NCI-H526 (cell line): ENCODE measurements at places on chromosomes 13 and 19.

DNA sequence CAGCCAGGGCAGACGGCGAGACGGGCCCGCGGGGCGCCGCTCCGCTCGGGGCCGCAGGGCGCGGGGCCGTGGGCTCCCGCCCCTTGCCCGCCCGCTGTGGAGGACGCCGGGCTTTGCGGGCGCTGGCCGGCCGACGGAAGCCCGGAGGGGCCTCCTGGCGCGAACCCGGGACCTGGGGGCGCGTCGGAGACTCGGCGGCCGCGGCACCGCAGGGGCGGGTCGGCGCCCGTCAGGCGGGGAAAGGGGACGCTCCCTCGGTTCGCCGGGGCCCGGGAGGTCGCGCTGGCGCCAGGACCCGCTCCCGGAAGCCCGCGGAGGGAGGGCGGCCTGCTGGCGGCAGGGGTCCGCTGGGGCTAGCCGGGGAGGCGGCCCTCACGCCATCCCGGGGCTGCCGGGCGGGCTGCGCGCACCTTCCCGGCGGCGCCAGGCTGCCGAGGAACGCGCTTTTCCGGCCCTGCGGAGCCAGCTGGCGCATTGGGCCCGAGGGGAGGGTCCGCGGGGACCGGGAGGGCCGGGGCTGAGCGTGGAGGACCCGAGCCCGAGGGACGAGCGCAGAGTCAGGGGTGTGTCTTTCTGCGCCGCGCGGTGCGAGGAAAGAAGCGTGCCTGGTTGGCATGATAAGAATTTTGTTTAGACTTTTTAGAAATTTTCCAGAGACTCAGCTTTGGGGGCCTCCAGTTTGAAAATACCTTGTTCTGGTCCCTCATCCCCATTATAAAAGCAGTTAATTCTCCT is 511 bp downstream of the GARRE1 start:
- peak; percentile 33 for DNase-seq

DNA sequence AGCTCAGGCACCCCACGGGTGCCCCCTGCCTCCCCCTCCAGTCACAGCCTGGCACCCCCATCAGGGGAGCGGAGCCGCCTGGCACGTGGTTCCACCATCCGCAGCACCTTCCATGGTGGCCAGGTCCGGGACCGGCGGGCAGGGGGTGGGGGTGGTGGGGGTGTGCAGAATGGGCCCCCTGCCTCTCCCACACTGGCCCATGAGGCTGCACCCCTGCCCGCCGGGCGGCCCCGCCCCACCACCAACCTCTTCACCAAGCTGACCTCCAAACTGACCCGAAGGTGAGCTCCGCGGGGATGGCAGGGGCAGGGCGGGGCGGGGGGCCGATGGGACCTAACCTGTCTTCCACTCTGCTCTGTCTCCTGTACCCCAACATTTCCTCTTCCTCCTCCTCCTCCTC is 25.0 kb downstream of the CKM start:
- DNase-seq: no peak

DNA sequence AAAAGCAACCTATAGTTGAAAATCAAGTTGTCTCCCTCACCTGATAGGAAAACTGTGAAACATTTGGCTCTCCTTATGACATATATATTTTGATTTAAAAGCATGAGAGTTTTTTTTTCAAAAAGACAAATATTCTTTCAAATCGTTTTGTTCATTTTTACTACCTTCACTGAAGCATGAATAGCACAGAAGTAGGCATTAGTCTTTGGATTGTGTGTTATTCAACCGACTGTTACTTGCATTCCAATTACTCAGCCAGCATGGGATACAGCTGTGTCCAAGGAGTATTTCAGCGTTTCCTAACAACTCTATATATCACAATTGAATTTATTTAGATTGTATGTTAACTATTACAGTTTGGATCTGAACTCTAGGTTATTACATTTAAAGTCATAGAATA is 135.2 kb downstream of the PCDH9 start:
- DNase-seq: no peak

- no peak for DNase-seq
These were observed 41.8 kb downstream of the IRS2 start for GRCh38 chr13:109744512-109745051.

- no peak for DNase-seq
These were observed 62.8 kb upstream of the LRCH1 start for GRCh38 chr13:46490129-46490528.

- DNase-seq: peak; percentile 14
These were observed 1.1 kb downstream of the PIP5K1C start for GRCh38 chr19:3698974-3699740.

- DNase-seq: no peak
These were observed 930 bp upstream of the PDE4C start for GRCh38 chr19:18226956-18227780.
